NCI-H526 (cell line): ENCODE measurements at places on chromosomes 4 and X.

DNA sequence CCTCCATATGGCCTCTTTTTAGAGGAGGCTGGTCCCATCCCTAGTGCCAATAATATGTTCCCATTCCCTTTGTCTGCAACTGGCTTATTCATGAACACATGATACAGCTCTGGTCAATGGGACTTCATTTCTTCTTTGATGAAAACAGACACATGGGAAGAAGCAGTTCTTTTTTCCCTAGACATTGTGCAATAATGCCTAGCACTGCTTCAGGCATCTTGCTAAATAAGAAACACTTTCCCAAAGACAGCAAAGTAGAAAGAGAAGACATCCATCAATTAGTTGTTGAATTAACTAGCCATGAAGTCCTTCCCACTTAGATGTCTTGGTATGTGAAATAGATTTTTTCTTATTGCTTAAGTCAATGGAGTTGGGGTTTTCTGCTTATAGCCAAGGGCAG is 40.1 kb upstream of the TRPC3 start:
- no peak for DNase-seq

DNA sequence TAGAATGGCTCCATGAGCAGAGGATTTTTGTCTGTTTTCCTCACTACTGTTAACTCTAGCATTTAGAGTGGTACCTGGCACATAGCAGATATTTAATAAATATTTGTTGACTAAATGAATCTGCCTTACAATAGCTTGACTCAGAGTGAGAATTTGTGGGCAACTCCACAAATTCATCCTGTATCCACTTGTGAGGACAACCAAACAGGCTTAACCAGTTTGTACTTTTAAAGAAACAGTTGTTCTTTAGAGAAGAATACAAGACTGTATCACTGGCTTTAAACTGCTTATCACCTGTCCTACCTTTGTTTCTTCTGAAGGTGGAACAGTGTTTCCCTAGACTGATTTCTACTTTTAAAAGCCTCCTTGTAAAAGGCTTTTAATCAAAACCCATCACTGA is 141.3 kb upstream of the SH3RF1 start:
- DNase-seq = no peak

GRCh38 chr4:6582889-6583490 is 8.0 kb downstream of the MAN2B2 start:
- peak; percentile 31 for DNase-seq

DNA sequence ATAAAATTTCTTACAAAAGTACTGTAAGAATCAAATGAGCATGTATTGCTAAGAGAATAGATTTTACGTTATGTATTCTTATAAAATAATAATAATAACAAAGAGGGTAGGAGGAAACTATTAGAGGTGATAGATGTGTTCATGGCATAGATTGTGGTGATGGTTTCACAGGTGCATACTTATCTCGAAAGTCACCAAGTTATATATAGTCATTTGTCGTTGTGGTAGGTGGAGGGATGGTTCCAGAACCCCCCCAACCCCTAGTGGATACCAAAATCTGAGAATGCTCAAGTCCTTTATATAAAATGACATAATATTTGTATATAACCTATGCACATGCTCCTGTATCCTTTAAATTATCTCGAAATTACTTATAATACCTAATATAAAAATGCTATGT is 36.7 kb upstream of the H2AZ1 start:
- DNase-seq = no peak

DNA sequence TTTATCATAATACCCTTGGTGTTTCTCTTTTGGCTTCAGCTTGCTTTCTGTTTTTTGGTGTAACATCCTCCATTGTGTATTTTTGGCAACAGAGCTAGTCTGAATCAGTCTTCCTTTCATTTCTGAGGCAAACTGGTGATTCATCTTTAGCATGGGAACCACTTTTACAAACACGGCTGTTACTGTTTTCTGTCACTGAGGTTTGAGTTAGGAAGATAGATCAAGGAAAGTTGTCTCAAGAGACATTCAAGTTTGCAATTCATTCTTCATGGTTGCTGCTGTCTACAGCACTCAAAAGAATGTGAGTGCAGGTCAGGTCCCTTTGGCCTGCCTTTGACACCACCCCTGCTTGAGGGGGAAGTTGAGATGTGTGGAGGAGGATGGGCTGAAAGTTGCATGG is 36.3 kb downstream of the IL21 start:
- no peak for DNase-seq
